ENCODE measurements at places on chromosomes 2 and 18.

GRCh38 chr18:486929-487740 lies 13.4 kb downstream of the COLEC12 start:
- no peak overlapping the region for H3K27ac ChIP-seq
- H3K27me3 ChIP-seq, result no peaks in the 10 kb centered on the region
- H3K36me3 ChIP-seq, result no peaks in the 10 kb centered on the region
- H3K4me1 ChIP-seq, result peaks cover 28% of the 10 kb centered on the region

- H3K4me3 ChIP-seq, result peak overlapping the region; percentile 51
- H3K27ac ChIP-seq, result no peak overlapping the region
- DNase-seq, result peak; percentile 81
- peaks cover 75% of the 10 kb centered on the region for H3K4me1 ChIP-seq
- H3K27me3 ChIP-seq, result peaks cover 32% of the 10 kb centered on the region
- H3K36me3 ChIP-seq, result no peaks in the 10 kb centered on the region
Observed at GRCh38 chr18:57436191-57436964, 1.2 kb downstream of the ONECUT2 start.

- no peak overlapping the region for H3K27ac ChIP-seq
- no peaks in the 10 kb centered on the region for H3K27me3 ChIP-seq
- H3K36me3 ChIP-seq, result no peaks in the 10 kb centered on the region
- no peak overlapping the region for H3K4me3 ChIP-seq
Observed at GRCh38 chr2:71928734-71929481, 218.8 kb downstream of the CYP26B1 start.

- peaks cover 38% of the 10 kb centered on the region for H3K4me1 ChIP-seq
- H3K27me3 ChIP-seq, result no peaks in the 10 kb centered on the region
- DNase-seq, result peak; percentile 85
- H3K36me3 ChIP-seq, result no peaks in the 10 kb centered on the region
- peak within 1 kb of the TSS; percentile 64 for H3K4me3 ChIP-seq
Observed at GRCh38 chr2:191846515-191847476, at the start of gene CAVIN2. CAVIN2 (minus strand) TSS chr2:191847088; CDS start chr2:191846925, 163 bp downstream.

- H3K36me3 ChIP-seq, result no peaks in the 10 kb centered on the region
- H3K4me1 ChIP-seq, result peaks cover 3% of the 10 kb centered on the region
- no peaks in the 10 kb centered on the region for H3K27me3 ChIP-seq
- no peak for DNase-seq
- H3K27ac ChIP-seq, result no peak overlapping the region
Observed at GRCh38 chr2:217513258-217513657, 489.5 kb downstream of the TNS1 start.

- H3K4me1 ChIP-seq, result peaks cover 8% of the 10 kb centered on the region
- H3K27me3 ChIP-seq, result no peaks in the 10 kb centered on the region
- H3K36me3 ChIP-seq, result no peaks in the 10 kb centered on the region
- no peak overlapping the region for H3K4me3 ChIP-seq
Observed at GRCh38 chr2:136246086-136246669, 128.2 kb upstream of the CXCR4 start.

GRCh38 chr2:75199428-75200011 lies at the start of gene TACR1:
TACR1 (minus strand) TSS chr2:75199520; CDS start chr2:75198934, 586 bp downstream.
- DNase-seq, result peak; percentile 89
- no peaks in the 10 kb centered on the region for H3K27me3 ChIP-seq
- H3K4me1 ChIP-seq, result peaks cover 22% of the 10 kb centered on the region
- H3K27ac ChIP-seq, result no peak within 1 kb of the TSS
- no peak within 1 kb of the TSS for H3K4me3 ChIP-seq

- no peak overlapping the region for H3K27ac ChIP-seq
- H3K27me3 ChIP-seq, result no peaks in the 10 kb centered on the region
- H3K4me1 ChIP-seq, result peaks cover 22% of the 10 kb centered on the region
- no peak overlapping the region for H3K4me3 ChIP-seq
- peaks cover 22% of the 10 kb centered on the region for H3K36me3 ChIP-seq
Observed at GRCh38 chr2:207078186-207078798, 87.5 kb downstream of the KLF7 start.

DNA sequence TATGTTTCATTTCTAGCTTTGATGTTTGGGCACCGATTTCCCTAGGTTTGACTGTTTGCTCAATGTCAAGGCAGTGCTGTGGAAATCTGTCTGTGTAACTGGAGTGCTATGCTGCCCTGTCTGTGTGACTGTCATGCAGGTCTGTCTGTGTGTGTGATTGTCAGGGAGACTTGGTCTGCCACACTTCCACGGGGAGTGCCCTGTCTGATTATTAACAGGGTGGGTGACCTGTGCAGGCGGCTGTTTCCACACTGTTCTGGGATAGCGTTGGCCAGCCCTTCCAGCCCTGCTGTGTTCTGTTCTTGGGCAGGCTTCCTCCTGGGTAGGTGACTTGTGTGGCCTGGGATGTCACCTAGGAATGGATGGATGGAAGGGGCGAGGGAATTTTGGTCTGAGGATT lies 85.3 kb downstream of the FHOD3 start:
- no peaks in the 10 kb centered on the region for H3K36me3 ChIP-seq
- no peaks in the 10 kb centered on the region for H3K27me3 ChIP-seq
- H3K4me3 ChIP-seq, result no peak overlapping the region
- H3K4me1 ChIP-seq, result no peaks in the 10 kb centered on the region
- no peak overlapping the region for H3K27ac ChIP-seq

GRCh38 chr2:188440849-188441248 lies 149.2 kb downstream of the GULP1 start:
- no peaks in the 10 kb centered on the region for H3K27me3 ChIP-seq
- H3K4me1 ChIP-seq, result no peaks in the 10 kb centered on the region
- H3K36me3 ChIP-seq, result no peaks in the 10 kb centered on the region
- no peak for DNase-seq
- no peak overlapping the region for H3K4me3 ChIP-seq

DNA sequence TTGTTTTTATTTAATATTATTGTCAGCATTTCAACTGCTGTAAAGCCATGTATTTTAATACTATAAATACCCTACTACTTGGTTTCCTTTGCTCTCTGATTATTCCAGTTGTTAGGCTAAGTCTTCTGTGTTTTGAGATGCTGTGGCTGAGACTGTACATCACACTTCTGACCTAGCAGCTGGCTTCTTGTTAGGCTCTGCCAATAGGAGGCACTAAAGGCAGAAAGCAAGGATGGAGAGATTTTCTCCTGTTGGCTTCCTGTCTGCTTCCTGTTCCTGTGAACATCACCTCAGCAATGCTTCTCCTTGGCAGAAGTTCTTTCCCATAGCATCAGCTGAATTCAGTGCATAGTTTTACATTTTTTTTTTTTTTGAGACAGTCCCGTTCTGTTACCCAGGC lies 68.3 kb upstream of the YPEL5 start:
- no peak overlapping the region for H3K4me3 ChIP-seq
- H3K36me3 ChIP-seq, result no peaks in the 10 kb centered on the region
- H3K4me1 ChIP-seq, result no peaks in the 10 kb centered on the region
- no peak for DNase-seq

Data from upper lobe of left lung (tissue), 6 donors.